NCI-H460 (cell line): ENCODE measurements at places on chromosomes 5 and 9.

GRCh38 chr5:114317751-114318150 lies 44.1 kb upstream of the KCNN2 start:
- no peak for DNase-seq

DNA sequence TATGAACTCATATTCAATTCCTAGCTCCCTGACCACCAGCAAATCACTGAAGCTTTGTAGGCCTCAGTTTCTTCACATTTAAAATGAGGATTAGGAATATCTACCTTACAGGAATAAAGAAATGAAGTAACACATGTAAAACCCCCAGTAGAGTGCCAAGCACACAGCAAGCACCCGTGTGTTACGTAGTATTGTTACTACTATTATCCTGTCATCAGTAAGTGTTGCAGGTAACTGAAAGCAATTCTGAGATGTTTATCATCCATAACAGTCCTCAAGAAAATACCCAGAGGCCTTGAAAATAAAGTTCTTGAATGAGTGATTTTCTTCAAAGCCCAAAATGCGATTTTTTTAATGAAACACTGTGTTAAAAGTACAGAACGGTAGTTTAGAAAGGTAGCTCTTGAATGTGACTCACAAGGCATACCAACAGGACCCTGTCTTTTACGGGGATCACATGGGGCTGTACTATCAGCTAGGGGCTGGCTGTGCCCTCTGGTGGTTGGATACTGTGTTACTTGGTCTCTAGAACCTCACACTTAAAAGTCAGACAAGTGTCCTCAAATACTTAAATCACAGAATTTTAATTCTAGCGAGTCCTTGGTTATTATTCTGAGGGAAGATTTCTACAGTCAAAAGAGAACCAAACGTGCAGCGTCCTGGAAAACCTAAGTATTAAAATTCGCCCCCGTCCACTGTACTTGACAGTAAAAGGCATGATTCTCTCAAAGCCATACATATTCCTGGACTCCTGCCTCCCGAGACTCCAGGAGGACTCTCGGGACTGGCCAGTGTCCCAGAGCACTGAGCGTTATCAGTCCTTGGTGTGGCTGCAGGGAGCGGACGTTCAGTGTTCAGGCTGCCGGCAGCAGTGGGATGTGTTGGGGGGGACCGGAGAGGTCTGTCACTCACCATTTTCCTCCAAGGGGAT lies 725 bp downstream of the NDUFB6 start:
- peak; percentile 54 for DNase-seq

DNA sequence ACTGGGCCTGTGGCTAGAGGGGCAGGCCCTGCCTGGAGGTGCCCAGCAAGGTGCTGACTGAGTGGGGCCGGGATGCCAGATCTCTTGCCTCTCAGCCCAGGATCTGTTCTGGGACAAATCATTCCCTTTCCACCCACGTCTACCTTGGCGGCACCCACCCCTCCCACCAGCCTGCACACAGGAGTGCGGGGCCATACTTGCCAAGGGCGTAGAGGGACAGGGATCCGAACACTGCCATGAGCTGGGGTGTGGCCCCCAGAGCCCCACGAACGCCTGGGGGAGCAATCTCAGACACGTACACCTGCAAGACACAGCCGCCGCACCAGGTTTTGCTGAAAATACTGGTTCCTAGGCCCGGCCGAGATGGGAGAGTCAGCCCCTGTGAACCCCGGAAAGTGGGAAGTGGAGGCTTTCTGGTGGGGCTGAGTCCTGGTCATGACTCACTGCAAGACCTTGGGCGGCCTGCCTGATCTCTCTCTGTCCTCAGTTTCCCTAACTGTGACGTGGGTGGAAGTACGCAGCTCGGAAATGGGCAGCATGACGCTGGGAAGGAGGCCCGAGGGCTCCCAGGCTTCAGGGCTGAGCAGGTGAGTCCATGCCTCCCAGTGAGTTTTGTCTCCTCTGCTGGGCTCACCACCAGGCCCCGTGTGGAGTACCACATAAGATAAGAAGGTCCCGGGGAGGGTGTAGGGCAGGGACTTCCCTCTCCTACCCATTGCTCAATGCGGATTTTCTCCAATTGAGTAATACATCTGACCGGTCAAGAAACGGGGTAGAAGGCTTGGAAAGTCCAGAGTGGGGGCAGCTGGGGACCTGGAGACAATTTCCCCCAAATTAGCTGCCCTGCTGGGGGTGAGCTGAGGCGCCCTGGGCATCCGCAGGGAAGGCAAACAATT lies 2.6 kb downstream of the SLC2A6 start:
- no peak for DNase-seq

DNA sequence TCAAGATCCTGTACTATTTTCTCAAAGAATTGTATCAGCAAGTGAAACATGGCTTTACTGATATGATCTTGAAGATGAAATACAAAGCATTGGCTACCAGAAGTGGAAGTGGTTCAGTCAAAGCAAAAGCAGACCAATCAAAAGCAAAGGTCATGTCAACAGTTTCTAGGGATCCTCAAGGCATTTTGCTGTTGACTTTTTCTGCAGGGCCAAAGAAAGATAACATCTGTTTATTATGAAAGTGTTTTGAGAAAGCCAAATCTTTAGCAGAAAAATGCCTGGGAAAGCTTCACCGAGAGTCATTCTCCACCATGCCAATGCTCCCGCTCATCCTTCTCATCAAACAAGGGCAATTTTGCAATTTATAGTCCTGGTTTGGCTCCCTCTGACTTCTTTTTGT lies 90.3 kb upstream of the ACO1 start:
- no peak for DNase-seq

GRCh38 chr5:156328766-156329165 lies 1.8 kb downstream of the SGCD start:
- no peak for DNase-seq

- DNase-seq, result no peak
Observed at GRCh38 chr9:19032406-19032805, 603 bp downstream of the SAXO1 start.

DNA sequence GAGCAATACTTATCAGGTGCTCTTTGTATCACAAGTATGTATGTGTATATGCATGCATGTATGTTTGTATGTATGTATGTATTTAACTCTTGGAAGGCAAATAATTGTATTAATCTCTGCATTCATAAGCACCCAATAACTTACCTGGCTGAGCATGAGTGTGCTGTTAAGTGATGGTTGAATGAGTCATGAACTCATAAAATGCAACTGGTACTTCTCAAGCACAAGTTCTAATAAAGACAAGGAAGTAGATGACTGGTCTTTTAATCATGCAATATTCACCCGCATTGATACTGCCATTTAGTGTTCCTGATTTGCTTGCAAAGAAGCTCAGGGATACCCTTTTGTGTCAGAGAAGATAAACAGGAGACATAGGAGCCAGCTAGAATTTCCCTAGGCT lies 204.9 kb upstream of the TRPM3 start:
- DNase-seq, result no peak

DNA sequence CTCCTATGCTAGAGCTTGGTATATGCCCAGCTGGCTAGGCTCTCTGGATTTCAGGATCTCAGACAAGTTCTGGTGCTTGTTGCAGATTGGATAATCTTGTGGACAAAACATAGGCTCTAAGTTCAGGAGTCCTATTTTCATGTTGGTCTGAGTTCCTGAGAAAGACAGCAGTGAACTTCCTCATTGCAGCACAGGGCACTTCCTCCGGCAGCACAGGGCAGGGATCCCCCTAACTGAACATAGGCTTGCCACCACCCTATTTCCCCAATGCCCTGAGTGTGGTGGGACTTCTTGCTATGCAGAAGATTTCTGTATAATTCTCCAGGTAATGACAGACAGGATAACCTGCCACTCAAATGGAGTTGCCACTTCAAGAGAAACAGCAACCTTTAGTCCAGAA lies 220.1 kb downstream of the PIK3R1 start:
- DNase-seq, result no peak

- DNase-seq, result peak; percentile 48
Observed at GRCh38 chr9:76403352-76403751, 9.1 kb upstream of the RFK start.

DNA sequence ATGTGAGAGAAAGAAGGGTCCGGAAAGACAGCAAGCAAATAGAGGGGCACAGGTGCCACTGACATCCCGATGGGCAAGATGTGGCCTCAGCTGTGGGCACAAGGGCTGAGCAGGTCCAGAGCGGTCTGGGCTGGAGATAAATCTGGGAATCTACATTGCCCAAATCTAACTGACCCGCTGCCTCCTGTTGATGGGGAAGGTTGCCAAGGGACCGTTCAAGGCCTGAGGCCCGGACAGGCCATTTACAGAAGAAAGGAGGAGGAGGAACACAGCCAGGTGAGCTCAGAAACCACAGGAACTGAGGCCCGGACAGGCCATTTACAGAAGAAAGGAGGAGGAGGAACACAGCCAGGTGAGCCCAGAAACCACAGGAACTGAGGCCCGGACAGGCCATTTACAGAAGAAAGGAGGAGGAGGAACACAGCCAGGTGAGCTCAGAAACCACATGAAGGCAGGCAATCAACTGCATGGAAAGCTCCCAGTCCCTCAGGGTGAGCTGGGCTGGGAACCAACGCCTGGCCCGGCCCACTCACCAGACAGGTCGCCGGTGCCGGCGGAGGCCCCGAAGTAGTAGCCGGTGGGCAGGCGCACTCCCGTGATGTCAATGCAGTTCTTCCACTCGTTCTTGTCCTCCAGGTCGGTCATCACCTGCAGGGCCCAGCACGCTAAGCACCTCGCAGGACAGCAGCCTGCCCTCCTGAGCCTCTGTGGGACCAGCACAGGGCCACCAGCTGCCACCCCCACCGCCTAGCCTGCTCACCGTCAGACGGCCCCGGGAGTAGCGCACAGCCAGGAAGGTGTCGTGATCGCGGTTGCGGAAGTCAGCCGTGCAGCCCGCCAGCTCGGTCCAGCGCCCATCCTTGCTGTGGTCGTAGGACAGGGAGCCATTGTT lies 14.6 kb downstream of the LMAN2 start:
- no peak for DNase-seq

- DNase-seq, result no peak
Observed at GRCh38 chr5:74406844-74407243, 233.7 kb downstream of the ENC1 start.

- no peak for DNase-seq
Observed at GRCh38 chr9:34139477-34140146, 13.1 kb upstream of the DCAF12 start.

- DNase-seq, result no peak
Observed at GRCh38 chr5:169173372-169173771, 127.6 kb downstream of the SLIT3 start.

DNA sequence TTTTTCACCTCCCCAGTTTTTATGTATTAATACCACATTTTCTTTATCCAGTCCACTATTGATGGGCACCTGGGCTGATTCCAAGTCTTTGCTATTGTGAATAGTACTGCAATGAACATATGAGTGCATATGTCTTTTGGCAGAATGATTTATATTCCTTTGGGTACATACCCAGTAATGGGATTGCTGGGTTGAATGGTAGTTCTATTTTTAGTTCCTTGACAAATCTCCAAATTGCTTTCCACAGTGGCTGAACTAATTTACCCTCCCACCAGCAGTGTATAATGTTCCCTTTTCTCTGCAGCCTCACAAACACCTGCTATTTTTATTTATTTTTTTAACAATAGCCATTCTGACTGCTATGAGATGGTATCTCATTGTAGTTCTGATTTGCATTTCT lies 340.2 kb downstream of the ADAMTS6 start:
- DNase-seq, result no peak
